NCI-H345 (cell line): ENCODE measurements at places on chromosomes 6 and 20.

DNA sequence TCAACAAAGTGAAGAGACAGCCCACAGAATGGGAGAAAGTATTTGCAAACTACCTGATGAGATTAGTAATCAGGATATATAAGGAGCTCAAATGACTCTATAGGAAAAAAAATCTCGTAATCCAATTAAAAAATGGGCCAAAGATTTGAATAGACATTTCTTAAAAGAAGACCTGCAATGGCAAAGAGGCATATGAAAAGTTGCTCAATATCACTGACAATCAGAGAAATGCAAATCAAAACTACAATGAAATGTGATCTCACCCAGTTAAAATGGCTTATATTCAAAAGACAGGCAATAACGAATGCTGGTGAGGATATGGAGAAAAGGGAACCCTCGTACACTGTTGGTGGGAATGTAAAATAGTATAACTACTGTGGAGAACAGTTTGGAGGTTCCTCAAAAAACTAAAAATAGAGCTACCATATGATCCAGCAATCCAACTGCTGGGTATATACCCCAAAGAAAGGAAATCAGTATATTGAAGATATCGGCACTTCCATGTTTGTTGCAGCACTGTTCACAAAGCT, 65.0 kb downstream of the TOX2 start:
- DNase-seq, result no peak

GRCh38 chr20:50580842-50581544, 70.8 kb downstream of the PTPN1 start:
- no peak for DNase-seq

GRCh38 chr20:19017104-19017690, 195.2 kb upstream of the SLC24A3 start:
- DNase-seq, result no peak

DNA sequence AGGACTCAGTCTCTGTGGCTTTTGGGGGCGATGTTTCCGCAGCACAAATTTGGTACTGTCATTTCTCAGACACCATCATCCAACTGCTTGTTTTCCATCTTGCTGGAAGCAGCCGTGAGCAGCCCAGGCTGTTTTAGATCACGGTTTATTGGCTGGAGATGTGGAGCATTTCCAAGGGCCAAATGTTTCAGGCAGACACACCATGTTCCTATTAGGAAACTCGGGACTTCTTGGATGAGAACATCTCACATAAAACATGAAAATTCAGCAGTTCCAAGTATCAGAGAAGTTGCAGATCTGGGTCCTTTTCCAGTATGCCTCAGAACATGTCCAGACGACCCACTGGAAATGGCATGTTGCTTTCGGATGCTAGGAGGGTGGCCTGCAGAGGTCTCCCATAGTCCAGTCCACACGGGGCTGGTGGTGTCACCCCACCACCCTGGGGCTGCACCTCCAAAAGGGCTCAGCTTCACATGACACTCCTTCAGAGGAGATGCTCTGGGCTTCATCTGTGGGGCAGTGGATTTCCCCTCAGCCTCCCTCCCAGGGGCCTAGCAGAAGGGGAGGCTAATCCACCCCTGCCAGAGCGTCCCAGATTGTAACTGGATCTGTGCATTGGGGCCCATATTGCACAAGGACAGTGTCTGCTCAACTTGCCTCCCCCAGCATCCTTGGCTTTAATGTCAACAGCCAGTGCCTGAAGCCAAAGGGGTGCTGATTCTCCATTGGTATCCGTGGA, 176.3 kb downstream of the SCP2D1 start:
- DNase-seq, result no peak

DNA sequence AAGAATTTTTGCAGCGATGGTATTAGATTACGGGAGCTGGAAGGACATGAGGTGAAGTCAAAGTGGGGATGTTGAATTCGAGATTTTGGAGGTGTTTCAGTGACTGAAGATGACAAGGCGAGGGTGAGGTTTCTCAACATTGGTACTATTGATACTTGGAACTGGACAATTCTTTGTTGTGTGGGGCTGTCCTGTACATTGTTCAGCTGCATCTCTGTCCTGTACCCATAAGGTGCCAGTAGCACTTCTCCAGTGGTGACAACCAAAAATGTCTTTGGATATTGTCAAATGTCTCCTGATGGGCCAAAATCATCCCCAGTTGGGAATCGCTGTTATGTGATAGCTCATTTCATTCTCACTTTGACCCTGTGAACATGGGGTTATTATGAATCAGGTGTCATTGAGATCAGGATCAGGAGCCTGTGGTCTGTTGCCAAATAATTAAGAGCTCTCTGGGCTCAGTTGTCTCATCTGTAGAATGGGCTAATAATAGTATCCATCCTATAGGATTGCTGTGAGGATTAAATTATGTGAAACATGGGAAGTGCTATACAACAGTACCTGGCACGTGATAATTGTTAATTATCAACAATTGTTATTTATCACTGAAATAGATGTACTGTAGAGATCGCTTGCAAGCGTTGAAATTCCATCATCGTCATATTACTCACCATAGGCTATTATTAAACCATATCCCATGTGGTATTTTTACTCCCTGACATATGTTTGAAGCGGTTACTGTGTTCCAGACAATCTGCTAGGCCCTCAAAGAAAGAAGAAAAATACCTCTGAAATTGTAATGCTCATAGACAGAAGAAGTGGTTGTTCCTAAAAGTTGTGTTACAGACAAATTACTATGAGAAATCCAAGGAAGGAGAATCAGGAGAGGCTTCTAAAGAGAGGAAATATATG, 48.5 kb upstream of the TTPAL start:
- no peak for DNase-seq

GRCh38 chr6:23823421-23823820, 302.6 kb upstream of the NRSN1 start:
- DNase-seq, result no peak

- no peak for DNase-seq
Measured at GRCh38 chr6:54053881-54054391, 57.3 kb upstream of the MLIP start.

DNA sequence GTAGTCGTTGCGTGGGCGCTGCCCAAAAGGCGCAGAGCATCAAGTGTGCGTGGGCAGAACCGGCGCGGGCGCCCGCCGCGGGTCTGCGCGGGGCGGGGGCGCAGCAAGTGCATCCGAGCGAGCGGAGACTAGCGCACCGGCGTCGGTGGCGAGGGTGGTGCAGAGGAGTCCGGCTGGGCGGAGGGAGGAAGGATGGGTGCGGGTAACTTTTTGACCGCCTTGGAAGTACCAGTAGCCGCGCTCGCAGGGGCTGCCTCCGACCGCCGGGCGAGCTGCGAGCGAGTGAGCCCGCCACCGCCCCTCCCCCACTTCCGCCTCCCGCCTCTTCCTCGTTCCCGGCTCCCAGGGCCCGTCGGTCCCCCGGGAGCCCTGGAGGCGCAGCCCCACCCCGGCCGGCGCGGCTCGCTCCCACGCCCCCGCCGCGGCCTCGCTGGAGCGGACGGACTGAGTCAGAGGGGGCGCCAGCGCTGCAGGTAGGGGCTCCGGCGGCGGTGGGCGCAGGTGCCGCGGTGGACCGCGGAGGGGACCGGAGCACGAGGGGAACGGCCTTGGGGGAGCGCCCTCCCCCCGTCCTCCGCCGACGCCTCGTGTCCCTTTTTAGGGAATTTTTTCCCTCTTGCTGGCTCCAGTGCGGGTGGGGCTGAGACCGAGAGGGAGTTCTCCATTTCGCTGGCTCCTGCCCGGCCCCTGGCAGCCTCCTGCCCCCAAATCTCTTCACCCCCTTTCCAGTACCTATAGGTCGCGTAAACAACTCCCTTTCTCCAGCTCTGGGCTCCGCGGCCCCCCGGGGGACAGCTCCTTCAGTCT, 1.6 kb upstream of the DBNDD2 start:
- DNase-seq, result peak; percentile 72

- DNase-seq, result peak; percentile 39
Measured at GRCh38 chr20:62697468-62697912, 11.1 kb upstream of the NTSR1 start.

- DNase-seq, result no peak
Measured at GRCh38 chr20:64058536-64058935, 4.5 kb upstream of the TCEA2 start.

DNA sequence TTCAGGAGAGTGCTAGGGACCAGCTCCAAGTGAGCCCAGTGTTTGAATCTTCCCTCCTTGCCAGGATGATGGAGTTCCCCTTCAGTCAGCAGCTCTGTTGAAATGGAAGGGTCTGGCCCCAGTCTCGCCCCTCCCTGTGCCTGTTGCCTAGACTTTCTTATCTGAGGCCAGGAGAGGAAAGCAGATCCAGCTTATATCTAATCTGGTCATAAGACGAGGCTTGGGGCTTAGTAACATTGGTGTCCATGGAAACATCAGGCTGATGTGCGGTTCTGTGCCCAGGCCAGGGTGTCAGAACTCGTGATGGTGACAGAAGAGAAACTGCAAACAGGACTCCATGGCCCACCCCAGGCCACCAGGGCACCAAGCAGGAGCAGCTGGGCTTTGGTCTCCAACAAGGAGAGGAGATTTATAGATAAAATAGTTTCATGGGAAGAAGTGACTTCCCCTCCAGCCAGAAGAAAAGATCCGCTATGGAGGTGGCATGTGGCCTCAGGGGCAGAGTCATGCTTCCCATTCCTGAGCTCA, 9.8 kb downstream of the MAS1L start:
- no peak for DNase-seq

DNA sequence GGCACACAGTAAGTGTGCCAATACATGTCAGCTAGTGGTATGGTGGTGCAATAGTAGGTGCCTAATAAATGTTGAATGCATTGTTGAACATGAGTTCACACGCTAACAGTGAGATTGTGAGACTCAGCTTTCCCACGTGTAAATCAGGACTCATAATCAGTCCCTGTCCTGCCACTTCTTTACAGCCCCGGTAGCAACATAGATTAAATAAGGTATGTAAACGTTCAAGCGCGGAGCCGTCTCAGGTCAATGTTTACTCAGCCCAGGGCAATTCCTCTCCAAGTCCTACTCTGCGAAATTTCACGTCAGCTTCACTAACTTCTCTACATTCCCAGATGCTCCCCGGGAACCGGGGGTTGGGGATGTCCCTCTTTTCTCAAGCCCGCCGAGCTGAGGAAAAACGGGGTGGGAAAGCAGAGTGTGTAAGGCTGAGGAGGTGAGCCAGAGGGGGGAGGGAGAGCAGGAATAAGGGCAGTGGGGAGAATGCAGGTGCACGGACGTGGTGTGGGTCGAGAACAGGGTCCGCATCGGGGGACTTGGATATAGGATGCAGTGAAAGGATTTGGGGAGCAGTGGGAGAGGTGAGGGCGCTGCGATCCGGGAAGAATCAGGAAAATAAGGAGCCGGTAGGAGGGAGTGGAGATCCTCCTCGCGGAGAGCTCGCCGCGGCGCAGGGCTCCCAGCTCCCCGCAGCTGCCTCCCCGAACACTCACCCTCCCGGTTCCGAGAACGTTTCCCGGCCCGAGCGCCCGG, 544 bp upstream of the TP53INP2 start:
- DNase-seq, result peak; percentile 40

GRCh38 chr6:93358435-93358834, 60.9 kb downstream of the EPHA7 start:
- DNase-seq, result no peak

GRCh38 chr6:84027340-84028181, 6.0 kb upstream of the MRAP2 start:
- peak; percentile 92 for DNase-seq

- no peak for DNase-seq
Measured at GRCh38 chr20:58719258-58719657, 26.7 kb downstream of the NPEPL1 start.

- no peak for DNase-seq
Measured at GRCh38 chr6:16543521-16543920, 217.7 kb downstream of the ATXN1 start.

DNA sequence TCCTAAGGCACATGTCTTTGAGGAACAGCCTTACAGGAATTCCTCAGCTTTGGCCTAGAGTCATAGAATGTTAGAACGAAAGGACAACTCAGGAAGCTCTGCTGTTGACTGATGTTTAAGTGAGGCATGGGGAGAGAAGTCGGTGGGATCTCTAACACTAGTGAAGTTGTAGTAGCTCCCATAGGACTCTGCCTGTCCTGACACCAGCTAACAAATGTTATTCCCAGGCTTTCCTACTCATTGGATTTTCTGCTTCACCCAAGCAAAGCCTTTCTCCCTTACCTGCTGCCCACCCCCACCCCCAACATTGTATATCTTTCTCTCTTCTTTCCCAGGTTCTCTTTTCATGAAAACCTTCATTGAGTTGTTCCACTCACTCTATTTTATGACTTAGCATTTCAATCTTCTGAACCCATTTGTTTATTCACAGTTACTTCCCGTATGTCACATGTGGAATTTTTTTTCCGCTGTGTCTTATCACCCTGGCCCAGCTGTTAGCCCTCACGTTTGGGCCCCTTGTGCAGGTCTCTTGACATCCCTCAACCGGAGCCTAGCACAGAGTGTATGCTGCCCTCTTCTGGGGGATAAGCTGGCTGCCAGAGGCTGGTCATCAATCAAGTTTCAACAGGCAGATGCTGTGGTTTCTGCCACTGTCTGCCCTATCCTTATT, 39.2 kb upstream of the RNF8 start:
- DNase-seq, result no peak

DNA sequence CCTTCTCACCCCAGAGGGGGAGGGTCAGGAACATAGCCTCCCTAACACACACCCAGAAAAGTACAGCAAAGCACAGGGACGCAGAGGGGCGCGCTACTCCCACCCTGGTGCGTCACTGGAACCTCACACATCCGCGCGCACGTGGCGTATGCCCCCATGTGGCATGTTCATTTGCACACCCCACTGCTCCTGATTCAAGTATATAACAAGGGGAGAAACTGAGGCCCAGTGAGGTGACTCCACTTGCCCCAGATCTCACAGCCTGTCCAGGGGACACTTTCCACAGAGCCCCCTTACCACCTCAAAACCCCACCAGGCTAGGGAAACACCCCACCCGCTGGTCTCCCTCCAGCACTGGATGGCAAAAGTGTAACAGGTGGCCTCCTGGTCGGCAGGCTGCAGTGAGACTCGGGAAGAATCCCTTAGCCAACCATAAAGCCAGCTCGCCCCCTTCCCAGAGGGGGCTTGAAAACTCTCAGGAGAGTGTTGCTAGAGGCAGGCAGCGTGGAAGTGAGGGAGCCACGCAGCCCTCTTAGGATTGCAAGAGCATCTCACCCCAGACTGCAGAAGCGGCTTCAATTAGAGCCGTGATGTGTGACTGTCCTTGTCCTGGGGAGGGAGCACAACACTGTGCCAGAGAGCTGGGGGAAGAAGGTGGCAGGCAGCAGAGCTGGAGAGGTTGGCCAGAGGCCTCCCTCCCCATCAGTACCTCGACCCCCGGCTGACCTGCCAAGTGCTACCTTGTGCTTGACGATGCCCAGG, at the start of gene GRM4:
GRM4 (minus strand) TSS at position 67 of the 762 bp plus-strand sequence. CDS start 12,591 bp downstream, outside the sequence.
- no peak for DNase-seq

DNA sequence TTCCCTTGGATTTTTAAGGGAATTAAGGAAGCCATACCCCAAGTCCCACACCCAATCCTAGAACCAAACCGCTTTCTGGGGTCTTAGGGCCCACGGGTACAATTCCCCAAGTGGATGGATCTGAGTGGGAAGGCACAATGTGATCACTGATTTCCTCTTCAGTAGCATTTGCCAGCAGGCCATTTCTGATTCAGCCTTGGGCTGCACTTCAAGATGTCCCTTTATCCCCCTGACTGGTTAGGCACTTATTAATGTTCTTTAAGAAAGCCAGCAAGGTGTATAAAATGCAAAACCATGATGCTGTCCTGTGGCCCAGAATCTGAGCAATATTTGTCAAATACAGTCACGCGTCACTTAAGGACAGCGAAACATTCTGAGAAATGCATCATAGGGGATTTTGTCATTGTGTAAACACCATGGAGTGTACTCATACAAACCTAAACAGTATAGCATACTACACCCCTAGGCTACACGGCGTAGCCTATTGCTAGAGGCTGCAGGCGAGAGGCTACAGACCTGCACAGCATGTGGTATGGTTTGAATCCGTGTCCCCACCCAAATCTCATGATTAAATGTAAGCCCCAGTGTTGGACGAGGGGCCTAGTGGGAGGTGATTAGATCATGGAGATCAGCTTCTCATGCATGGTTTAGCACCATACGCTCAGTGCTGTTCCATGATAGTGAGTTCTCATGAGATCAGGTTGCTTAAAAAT, 234.2 kb downstream of the NRN1 start:
- no peak for DNase-seq
